ENCODE measurements at places on chromosomes 4 and X.

DNA sequence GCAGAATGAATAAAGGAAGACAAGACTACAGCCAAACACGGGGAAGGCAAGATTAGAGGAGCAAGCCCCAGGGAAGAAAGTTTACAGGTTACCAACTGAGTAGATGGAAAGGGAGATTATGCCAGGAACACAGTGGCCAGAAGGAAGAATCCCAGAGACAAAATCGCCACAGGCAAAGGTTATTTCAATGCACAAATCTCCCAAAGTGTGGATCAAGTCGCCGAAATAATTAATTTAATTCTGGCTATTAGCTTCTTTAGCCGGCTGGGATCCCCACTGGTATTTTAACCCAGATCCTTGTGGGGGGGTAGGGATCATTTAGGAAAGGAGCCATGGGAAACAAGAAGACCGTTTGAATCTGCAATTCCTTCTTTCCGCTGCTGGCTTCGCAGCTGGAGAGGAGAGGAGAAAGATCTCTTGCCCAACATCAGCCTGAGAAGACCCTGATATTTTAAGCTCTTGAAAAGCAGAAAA lies 171.0 kb downstream of the DHX15 start:
- DNase-seq, result peak; percentile 83

DNA sequence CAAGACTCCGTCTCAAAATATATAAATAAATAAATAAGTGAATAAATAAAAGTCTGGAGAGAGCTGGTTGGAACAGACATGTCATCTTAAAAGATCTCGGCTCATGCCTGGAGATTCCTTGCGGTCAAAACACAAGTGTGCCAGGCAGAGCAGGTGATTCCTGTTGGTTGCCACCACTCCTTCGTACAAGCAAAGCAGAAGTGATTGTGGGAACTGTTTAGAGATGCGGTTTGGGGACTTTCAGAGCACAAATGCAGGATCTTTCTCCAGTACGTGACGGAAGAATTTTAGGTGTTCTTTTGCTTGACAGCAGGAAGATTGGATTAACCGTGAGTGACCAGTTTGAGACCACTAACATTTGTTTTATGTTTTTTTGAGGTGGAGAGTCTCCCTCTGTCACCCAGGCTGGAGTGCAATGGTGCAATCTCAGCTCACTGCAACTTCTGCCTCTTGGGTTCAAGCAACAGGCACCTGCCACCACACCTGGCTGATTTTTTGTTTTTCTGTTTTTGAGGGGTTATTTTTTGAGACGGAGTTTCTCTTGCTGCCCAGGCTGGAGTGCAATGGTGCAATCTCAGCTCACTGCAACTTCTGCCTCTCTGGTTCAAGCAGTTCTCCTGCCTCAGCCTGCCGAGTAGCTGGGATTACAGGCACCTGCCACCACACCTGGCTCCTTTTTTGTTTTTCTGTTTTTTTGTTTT lies 2.8 kb upstream of the CRLF2 start:
- DNase-seq, result no peak

GRCh38 chrX:17459008-17459611 lies 84.1 kb downstream of the NHS start:
- no peak for DNase-seq

- DNase-seq, result no peak
Observed at GRCh38 chr4:58665649-58666048, 1555.5 kb upstream of the IGFBP7 start.

GRCh38 chrX:153794897-153795816 lies 689 bp downstream of the SSR4 start:
- DNase-seq, result peak; percentile 42

DNA sequence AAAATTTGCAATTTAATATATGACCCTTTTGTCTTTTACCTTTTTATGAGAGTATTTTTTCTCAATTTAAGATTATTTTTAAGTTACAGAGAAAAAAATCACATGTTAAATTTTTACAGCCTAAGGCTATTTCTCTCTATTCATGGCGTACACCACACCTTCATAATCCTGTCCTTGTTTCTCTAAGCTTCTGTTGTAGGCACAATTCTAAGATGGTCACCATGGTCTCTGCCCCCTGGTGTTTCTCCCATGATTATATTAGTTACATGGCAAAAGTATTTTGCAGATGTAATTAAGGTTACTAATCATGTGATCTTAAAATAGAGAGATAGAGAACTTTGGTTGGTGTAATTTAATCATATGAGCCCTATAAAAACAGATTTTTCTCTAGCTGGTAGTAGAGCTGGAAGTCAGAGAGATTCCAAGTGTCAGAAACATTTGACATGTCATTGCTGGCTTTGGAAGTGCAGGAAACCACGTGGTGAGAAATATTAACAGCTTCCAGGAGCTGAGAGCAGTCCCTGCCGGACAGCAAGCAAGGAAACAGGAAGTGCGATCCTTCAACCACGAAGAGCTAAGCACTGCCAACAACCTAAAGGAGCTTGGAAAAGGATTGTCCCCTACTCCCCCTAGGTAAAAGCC lies 89.8 kb downstream of the EIF4E start:
- DNase-seq, result no peak

- DNase-seq, result peak; percentile 30
Observed at GRCh38 chrX:17788439-17788838, 51.1 kb downstream of the SCML1 start.

GRCh38 chr4:2095236-2096072 lies 36.3 kb downstream of the NAT8L start:
- no peak for DNase-seq

- no peak for DNase-seq
Observed at GRCh38 chrX:4182408-4182806, 469.0 kb upstream of the PRKX start.

DNA sequence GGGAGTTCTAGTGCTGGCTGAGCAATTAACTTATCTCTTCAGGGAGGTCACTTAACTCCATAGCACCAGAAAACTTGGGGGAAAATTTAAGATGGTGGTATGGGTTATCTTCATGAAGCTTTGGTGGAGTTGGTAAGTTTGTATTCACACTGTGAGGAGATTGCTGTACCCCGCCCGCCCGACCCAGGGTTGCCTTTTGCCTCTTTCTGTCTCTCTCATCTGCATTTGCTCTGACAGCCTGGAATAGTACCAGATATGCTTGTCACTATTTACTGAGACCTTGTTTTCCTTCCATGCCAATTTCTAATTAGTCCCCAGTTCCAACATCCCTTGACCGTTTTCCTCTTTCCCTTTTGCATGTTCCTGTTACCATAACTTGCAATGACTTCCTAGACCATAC lies 33.1 kb upstream of the ARHGEF9 start:
- no peak for DNase-seq

DNA sequence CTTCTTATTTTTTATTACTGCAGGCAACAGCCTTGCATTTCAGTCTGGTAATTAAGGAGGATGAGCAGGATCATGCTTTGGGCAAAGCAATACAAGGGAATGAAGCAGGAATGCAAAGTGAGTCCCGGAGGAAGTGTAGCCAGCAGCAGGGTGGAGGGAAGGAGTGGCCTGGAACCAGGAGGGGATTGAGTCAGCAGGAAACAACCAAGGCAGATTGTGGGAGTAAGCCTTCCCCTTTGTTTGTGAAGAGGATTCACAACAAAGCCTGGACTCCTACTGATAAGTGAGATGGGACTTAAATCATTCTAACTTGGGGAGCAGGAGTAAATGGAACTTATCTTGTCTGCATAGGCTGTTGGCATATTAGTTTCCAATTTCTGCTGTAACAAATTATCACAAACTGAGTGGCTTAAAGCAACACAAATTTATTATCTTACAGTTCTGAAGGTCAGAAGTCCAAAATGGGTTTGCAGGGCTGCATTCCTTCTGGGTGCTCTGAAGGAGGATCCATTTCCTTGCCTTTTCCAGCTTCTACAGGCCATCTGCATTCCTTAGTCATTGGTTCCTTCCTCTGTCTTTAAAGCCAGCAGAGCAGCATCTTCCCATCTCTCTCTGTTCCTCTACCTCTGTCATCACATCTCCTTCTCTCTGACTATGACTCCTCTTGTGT lies 93.2 kb upstream of the AP1S2 start:
- peak; percentile 81 for DNase-seq

DNA sequence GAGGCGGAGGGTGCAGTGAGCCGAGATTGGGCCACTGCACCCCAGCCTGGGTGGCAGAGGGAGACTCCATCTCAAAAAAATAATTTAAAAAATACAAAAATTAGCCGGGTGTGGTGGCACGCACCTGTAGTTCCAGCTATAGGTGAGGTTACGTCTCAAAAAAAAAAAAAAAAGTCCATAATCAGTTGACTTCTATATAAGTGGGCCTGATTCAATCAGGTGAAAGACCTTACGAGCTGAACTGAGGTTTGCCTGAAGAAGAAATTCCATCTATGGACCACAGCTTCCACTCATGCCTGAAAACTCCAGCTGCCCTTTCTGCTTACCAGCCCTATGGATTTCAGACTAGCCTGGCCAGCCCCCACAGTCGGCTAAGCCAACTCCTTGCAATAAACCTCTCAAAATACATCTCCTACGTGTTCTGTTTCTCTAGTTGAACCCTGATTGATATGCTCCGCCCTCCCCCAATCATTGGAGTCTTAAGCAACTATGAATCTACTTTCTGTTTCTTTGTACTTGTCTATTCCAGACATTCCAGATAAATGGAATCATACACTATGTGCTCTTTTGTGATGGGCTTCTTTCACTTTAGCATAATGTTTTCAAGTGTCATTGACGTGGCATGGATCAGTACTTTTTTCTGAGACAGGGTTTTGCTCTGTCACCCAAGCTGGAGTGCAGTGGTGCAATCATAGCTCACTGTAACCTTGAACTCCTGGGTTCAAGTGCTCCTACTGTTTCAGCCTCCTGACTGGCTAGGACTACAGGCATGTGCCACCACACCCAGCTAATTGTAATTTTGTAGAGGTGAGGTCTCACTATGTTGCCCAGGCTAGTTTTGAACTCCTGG lies 36.6 kb downstream of the SAT1 start:
- DNase-seq, result no peak

- no peak for DNase-seq
Observed at GRCh38 chr4:94014484-94015136, 186.1 kb downstream of the ATOH1 start.

GRCh38 chr4:75036046-75036830 lies 103.3 kb downstream of the PARM1 start:
- DNase-seq, result no peak

- DNase-seq, result no peak
Observed at GRCh38 chrX:18789916-18790315, 82.5 kb downstream of the PPEF1 start.

DNA sequence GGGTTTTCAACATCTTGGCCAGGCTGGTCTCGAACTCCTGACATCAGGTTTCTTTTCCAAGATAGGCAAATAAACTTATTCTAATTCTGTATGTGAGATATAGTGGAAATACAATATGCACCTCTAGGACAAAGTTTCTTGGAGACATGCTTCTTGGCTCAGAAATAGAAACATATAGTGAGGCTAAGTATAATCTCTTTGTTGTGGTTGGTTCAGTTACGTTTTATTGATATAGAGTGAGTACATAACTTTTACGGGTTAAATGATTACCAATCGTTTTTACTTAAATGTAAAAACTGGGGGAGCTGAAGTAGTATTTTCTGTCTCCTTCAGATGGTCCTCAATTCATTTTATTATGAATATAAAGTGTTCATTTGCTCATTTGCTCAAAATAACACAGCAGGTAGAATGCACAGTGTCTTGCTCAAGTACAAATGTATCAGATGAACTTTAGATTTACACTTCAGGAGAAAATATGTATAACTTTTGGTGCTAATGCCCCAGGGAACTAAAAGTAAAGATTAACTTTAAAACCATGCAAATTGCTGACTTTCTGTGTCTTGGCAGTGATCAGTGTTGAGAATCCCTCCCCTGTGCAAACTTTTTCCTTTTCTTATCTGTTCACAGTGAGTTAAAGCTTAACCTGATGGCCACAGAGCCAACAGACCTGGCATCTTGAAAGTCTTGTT lies 77.6 kb downstream of the AFF1 start:
- DNase-seq, result no peak

GRCh38 chrX:107721318-107721717 lies 54.3 kb downstream of the TSC22D3 start:
- no peak for DNase-seq

DNA sequence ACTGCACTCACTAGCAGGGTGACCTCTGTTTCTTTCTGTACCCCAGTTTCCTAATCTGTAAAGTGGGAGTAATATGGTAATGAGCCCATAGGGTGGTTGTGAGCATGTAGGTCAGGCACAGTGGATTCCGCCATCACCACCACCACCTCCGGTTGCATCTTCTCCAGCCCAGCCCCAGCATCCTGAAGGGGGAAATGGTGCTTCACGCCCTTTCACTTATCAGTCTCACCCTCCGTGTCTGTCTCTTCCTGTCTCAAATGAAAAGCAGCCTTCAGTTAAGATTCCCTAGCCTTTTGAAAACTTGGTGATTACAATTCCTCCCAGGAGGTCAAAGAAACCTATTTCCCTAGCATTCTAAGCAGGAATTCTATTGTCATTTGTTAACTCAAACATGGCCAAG lies 16.9 kb upstream of the XPNPEP2 start:
- DNase-seq, result no peak

- DNase-seq, result peak; percentile 19
Observed at GRCh38 chrX:115693476-115693875, 132.5 kb downstream of the PLS3 start.

- no peak for DNase-seq
Observed at GRCh38 chr4:140777386-140777785, 21.2 kb upstream of the TBC1D9 start.

DNA sequence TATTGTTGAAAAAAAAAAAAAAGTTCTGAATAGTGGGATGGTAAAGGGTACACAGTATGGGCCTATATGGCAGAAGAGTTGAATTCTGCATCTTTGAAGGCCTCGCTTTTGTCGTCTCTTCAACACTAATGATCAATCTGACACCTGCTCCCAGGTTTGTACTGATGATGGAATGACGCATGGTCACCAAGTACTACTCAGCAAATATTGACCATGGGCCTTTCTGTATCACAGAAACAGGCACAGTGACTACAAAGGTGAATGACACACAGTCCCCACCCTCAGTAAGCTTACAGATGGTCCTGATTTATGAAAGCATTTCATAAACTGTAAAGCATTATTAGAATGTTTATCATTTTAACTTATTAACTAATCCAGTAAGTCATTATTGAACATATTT lies 152.6 kb downstream of the LDB2 start:
- no peak for DNase-seq

- no peak for DNase-seq
Observed at GRCh38 chrX:129981752-129982299, 609 bp upstream of the BCORL1 start.

- no peak for DNase-seq
Observed at GRCh38 chr4:55578341-55579010, 13.6 kb downstream of the PDCL2 start.
